Activated T-cell treated with anti-CD3 and anti-CD28 coated beads, Interleukin-2, amount 50 U/mL, for 1 hour (primary cell): ENCODE measurements at places on chromosomes 1 and 21.
A peak's percentile ranks its signal among the peaks of the same experiment; 100 is the strongest.

DNA sequence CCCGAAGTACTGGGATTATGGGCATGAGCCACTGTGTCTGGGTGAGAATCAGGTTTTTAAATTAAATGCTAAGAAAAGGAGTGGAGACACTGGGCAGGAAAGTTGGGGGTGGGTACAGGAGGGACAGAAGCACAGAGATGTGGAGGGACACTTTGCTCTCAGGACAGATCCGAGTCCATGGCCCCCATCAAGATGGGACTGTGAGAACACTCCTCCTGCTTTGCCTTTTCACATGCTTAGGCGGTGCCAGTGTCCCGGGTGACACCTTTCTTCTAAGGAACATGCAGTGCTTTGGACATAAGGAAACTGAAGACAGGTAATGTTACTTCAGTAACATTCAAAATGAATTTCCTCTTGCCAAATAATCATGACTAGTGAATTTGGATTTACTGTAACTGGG is 16.7 kb downstream of the SLC25A33 start:
- no peak for DNase-seq

GRCh38 chr1:5819391-5820025 is 172.7 kb downstream of the NPHP4 start:
- DNase-seq: no peak

- DNase-seq: no peak
Measured at GRCh38 chr1:203733009-203733863, 31.7 kb upstream of the LAX1 start.

- peak; percentile 47 for DNase-seq
Measured at GRCh38 chr1:236281198-236281653, 532 bp downstream of the ERO1B start.

DNA sequence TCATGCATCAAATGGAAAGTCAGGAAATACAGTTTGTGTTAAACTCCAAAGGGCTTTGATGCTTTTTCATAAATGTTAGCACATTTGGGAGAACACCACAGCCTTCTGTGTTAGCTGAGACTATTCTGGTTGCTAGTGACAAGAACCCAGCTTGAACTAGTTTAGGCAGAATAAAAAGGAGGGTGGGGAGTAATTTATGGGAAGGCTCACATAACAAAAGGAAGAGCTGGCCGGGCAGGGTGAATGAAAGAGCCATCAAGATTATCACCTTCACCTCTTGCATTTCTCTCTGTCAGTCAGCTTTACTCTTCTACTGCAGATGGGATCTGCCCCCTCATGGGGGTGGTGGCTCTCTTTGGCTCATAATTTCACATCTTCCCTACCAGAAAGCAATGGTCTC is 75.4 kb upstream of the VTCN1 start:
- no peak for DNase-seq
